ENCODE measurements at places on chromosomes 16 and 17.

- DNase-seq: no peak
Measured at GRCh38 chr17:70375406-70375805, 206.1 kb downstream of the KCNJ2 start.

DNA sequence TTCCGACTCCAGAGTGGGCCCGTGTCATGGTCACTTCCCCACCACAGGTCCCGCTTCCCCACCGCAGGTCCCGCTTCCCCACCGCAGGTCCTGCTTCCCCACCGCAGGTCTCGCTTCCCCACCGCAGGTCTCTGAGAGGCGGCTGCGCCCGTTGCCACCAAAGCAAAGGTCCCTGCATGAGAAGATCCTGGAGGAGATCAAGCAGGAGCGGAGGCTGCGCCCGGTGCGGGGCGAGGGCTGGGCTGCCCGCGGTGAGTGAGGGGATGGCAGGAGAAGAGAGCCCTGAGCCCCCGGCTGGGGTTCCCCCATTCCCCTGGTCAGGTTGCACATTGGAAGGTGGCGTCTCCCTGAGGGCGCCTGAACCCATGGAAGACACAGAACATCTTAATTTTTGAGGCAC, 17.4 kb upstream of the TCF25 start:
- no peak for DNase-seq

- DNase-seq: no peak
Measured at GRCh38 chr17:13350466-13350865, 251.3 kb downstream of the HS3ST3A1 start.

- no peak for DNase-seq
Measured at GRCh38 chr17:73325527-73325842, 13.7 kb upstream of the CDC42EP4 start.

GRCh38 chr16:60170196-60170595, 1436.1 kb upstream of the GOT2 start:
- DNase-seq: no peak

DNA sequence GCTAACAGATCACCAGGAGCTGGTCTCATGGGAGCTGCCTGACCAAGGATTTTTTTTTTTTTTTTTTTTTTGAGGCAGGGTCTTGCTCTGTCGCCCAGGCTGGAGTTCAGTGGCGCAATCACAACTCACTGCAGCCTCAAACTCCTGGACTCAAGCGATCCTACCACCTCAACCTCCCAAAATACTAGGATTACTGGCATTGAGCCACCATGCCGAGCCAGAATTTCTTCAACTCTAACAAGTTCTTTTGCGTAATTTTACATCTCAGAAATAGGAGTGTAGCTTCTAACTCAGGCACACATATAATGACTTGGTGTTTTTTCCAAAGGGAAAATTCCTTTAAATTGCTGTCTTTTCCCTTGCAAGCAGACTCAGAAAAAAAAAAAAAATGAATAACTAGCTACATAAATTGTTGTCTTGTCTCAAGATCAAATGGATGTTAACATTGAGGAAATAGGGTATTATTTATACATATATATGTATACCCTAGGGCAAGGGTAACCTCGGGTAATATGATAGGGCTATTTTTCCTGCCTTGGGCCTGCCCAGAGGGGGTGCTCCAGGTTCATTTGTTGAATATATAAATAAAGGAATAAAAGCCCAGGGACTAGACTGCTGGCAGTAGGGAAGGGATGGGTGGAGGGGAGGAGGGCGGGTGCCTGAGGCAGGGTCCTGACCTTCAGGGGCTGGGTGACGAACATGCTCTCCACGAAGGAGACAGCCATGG, 42.8 kb upstream of the GCSH start:
- DNase-seq: no peak

DNA sequence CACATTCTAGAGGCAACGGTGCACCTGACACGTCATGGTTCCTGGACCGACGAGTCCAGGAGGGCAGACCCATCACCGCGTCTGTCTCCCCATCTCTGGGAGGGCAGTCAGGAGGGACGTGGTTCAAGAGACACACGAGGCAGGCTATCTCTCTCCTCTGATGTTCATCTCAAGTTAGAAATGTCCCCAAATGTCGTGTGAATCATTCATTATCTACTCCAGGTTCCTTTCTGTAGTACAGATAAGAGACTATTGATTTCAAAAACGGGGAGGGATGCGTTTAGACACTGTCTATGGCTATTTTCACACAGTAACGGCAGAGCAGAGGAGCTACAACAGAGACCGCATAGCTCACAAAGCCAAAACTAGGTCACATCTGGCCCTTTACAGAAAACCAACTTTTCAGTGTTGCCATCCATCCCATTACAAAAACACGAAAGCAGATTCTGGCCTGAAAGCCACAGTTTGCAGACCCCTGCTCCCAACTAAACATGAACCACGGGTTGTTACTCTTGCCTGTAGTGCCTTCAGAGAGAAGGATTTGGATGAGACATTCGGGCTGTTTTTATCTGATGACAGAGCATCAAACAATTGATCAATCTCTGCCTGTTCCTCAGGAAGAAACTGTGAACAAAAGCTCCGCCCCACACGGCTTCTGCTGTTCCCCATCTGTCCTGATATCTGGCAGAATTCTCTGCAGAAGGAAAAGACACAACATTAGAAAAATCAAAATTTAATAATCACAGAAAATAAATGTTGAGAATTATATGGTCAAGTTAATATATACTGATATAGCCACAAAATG, 6.8 kb downstream of the MEAK7 start:
- DNase-seq: no peak

All from C1 segment of cervical spinal cord (tissue), 14 donors.